COR-L47 (cell line): ENCODE measurements at places on chromosomes 12 and 14.

DNA sequence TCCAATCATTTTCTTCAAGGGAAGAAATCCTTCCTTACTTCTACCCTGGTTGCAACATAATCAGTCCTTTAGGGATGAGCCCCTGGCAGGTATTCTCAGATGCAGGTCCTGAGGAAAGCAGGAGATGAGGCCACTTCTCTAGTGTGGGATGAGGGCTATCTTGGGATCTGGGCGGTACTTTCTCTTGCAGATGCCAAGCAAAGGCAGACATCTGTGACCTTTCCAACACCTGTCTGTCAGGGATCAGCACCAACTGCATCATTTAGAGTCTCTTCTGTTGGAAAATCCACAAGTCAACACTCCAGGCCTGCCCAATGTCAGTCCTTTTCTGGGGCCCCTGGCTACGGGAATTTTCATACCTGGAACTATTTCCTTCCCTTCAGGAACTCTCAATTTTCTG, 129.2 kb downstream of the SLC8A3 start:
- DNase-seq: no peak

DNA sequence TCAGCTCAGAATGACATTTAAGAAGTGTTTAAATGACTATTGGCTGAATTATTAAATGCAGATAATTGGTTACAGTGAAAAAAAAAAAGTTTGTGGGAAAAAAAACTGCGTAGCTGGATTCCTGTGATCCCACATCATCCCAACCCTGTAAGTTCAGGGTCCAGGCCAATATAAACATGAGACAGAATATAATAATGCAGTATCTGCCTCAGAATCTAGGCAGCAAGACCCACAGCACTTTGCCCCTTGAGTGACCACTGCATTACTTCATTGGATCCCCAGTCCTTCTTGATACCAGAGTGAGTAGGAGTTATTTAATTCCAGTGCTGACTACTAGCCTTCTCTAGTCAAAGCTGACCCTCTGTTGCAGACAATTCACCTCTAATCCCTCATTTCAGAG, 272.6 kb downstream of the CCER1 start:
- DNase-seq: no peak

DNA sequence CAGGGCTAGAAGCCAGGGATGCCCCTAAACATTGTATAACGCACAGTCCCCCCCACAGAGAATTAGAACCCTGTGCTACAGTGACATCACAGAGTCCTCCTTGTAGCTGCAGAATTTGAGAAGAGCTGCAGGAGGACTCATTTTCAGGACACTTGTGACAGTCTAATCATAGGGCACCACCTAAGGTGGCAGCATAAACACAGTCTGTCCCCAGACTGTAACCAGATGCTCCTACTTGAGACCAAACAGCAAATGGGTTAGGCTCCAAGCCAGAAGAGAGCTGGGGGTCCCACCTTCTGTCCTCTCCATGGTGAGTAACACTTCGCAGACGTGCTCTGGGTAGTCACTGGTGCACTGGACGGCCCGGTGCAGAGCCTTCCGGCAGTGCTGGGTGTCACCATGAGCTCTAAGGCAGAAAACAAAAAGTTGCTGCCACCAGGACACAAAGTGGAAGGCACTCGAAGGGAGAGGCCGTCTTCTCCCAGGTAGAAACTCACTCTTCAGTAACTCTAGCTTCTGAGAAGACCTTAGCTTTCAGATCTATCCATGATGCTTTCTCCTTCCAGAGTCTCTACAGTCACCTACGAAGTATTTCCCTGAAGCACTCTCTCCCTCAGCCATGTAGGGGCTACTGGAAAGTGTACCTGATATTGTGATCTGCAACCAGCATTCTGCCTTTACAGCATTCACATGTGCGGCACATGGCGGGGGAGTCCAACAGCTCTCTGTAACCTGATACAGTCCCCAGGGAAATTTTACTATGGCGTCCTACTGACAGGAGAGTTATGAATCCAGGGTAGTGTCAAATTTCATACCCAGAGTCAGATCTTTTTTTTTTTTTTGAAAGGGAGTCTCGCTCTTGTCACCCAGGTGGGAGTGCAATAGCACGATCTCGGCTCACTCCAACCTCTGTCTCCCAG, 17.1 kb downstream of the FICD start:
- DNase-seq: no peak

DNA sequence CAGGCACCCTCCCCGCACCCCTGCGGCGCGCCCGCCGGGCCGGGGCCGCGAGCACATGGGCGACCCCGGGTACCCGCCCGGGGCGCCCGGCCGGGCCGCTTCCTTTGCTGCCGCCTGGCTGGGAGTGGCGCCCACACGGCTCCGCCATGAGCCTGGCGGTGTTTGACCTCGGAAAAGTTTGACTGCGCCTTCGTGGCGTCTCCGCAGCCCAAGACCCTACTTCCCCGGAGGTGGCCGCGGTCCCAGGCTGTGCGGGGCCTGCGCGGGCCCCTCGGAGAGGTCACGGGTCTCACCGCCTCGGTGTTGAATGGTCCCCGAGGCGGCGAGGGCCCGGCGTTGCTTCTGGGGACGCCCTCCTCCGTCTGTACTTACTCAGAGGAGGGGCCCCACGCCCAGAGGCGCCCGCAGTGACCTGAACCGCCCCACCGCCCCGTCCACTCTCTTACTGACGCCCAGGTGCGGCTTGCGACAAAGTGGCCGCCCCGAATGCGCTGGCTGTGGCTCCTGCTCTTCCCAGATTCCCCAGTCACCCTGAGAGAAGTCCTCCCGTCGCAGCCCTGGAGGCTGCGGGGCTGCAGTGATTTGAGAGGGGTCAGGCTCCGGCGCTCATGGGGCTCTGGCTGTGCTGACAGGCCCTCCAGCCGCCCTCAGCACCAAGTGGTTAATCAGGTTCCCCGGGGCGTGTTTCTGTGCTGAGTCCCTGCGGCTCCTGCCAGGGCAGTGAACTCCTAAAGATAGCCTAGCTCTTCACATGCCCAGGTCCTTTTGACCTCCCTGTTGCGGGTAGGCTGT, 5.8 kb downstream of the KMT5A start:
- no peak for DNase-seq

DNA sequence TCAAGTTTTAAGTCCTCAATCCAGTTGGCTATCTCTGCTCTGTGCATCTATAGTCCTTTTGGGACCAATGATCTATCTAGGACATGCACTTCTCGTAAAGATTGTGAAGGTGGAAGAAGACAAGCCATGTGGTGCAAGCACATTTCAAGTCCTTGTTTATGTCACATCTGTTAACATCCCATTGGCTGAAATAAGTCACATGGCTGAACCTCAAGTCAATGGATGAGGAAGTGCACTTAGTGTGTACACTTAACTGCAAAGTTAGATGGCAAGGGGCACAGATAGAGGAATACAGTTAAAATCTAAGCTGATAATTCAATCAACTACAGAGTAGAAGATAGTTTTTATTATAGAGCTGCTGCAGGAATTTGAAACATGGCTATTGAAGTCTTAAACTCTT, 362.8 kb upstream of the TBX3 start:
- DNase-seq: no peak

GRCh38 chr12:54047160-54047963, 6.3 kb upstream of the HOXC4 start:
- no peak for DNase-seq

DNA sequence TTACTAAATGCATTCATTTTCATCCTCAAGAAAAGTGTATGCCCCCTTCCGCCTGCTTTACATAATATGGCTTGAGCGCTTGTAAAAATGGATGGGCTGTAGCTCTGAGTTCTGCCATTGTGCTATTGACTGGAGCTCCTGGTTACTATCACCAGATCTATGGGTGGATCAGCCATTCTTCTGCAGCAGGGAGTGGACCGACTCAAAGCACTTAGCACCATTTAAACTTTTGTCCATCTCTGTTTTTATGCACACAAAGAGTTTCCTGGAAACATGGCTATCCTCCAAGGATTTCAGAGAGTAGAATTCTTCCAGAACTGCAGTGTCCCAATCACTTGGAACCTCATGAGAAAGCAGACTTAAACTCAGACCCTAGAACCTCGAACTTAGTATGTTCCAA, 4.5 kb upstream of the NUMB start:
- DNase-seq: no peak

DNA sequence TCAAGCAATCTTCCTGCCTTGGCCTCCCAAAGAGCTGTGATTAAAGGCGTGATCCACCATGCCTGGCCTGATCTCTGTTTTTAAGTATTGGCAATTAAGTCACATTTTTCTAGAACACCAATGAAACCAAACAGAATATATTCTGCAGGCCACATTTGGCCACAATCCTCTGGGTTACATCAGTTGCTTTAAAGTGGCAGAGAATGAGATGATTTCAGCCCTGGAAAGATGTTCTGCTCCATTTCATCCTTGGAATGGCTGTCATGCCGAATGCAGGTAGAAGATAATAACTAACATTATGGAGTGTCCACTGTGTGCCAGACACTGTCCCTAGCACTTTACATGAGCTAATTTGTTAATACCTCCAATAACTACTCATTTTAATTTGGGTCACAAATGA, 154.4 kb downstream of the PTPN11 start:
- DNase-seq: no peak

DNA sequence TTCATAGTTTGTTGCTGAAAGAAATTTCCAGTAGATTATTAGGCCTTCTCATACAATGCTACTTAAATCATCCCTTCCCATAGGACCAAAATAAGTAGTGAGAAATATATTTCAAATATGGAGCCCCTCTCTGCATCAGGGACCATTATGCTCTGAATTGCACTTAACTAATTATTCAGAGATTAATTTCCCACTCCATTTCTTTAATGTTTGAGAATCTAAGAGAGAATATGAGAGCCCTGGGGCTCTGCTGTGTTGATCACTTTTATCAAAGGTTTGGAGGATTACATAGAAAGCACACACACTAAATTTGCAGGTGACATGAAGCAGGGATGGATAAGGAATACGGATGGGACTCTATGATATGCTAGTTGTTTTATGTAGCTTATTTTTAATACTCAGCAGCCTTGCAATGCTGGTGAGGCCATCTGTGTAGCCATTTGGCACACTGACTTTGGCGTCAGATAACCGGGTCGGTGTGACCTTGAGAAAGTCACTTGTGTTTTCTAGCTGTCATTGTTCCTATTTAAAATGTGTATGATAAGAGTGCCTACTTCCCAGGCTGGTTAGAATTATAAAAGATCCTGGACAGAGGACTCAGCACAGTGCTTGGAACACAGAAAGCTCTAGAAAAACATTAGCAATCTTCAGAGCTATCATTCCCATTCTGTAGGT, 49.9 kb upstream of the FBXO21 start:
- DNase-seq: no peak
